ENCODE measurements at places on chromosomes 11 and 22. TPM values are rescaled to one million over a fixed set of nuclear protein-coding genes. Genes with fewer than 3 reads are reported as not detected.

- no peak for DNase-seq
Observed at GRCh38 chr22:49466878-49467595, 360.6 kb downstream of the BRD1 start.

DNA sequence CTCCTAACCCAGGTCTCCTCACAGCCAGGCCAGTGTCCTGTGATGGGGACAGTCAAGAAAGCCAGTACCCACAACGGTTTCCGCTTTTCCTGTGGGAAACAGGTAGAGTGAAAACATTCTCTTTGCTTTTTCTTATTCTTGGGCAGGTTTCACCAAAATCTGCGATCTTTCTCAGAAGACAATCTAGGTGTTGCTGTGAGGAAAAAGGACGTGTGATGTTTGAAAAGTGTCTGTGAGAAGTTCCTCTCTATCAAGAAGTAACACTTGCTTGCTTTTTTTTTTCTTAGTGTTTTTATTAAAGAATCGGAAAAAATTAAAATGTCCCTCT is 9.2 kb upstream of the IL2RB start:
- no peak for DNase-seq

- no peak for DNase-seq
Observed at GRCh38 chr22:35202376-35202775, 54.9 kb upstream of the HMGXB4 start.

APOC3 gene
- total RNA-seq, result not detected

DNA sequence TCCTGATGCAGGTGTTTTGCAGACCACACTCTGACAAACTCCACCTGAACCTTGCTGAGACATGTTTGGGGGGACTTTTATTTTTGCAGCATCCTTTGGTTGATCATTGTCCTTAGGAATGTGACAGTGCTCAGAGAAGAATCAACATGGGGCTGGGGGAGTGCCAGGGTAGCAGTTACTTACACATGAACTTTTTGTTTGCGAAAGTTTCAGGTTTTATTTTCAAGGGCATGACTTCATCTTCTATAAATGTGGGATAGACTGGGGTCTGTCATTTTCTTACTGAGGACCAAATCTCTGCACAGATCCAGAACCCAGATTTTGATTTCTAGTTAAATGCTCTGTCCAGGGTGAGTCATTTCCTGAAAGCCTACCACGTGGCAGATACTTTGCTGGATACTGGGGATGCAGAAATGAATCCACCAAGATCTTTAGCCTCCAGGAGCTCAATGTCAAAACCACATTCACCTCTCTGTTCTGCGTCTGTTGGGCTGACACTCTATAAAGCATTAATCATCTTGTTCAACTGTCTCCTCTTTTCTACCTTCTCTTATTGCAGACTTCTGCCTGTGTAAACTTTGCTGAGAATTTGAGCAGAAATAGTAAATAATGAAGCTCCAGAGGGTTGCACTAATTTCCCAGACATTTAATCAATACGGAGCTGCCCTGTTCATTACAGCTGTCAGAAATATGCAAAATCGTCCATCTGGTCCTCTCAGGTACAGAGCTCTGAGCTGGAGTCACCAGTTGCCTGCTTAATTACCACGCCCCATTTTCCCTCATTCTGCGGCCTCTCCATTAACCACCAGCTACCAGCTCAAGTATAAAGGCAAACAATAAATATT is 387.9 kb downstream of the MIAT start:
- no peak for DNase-seq

MYBPC3 gene
- not detected for total RNA-seq

FIBIN gene
- total RNA-seq, result 120 TPM

MISFA gene
- not detected for total RNA-seq

DNA sequence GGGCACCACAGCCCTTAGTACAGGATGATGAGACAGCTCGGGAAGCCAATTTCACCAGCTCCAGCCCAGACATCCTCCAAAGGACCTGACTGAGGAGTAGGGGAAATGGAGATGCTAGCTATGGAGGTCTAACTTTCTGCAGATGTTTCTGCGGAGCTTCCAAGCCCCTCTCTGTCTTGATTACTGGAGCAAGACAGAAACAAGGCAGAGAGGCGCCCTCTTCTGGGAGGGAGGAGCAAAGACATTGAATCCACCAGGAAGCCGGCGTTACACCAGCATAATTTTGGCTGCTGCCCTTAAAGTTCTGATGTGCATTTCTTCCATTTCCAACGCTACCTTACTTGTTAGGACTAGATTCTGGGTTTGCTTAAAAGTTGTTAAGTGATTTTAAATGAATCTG is 107.3 kb upstream of the HSD17B12 start:
- no peak for DNase-seq

- DNase-seq, result peak; percentile 94
Observed at GRCh38 chr11:130652671-130653335, 204.4 kb downstream of the ADAMTS15 start.

ANO5 gene
- total RNA-seq, result 13.4 TPM

GRCh38 chr11:44340656-44341055 is 30.7 kb upstream of the ALX4 start:
- DNase-seq, result no peak

PSMC3 gene
- 193 TPM for total RNA-seq

VPREB1 gene
- total RNA-seq, result not detected

- DNase-seq, result no peak
Observed at GRCh38 chr11:33778675-33779074, 4.4 kb upstream of the FBXO3 start.

GRCh38 chr11:134333946-134334345 is 2.2 kb downstream of the GLB1L2 start:
- DNase-seq, result peak; percentile 89

DNA sequence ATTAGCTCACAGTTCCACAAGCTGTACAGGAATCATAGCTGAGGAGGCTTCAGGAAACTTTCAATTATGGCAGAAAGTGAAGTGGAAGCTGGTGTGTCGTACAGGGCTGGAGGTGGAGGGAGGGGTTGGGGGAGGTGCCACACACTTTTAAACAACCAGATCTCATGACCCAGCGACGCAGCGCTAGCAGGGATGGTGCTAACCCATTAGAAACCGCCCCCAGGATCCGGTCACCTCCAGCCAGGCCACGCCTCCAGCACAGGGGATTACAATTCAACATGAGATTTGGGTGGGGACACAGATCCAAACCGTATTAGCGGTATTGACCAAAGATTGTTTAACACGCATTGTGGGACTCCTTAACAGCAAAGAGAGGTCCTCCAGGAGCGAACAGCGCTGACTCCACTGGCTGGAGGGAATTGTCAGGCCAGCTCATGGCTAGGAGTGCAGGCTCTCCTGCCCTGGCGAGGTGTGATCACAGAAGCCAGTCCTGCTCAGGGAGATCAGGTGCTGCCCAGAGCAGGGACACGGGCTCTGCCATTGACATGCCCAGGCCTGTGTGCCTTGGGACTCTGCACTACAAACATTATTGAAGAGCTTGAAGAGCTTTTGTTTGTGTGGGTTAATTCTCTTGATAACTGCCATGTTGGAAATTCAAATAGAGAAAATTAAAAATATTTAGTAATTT is 215.3 kb downstream of the TBC1D22A start:
- DNase-seq, result no peak

- no peak for DNase-seq
Observed at GRCh38 chr22:42261296-42261695, 9.2 kb downstream of the TCF20 start.

CD3D gene
- total RNA-seq, result not detected
